Peyer's patch (tissue), 4 donors: ENCODE measurements at places on chromosomes 2 and 18.

GRCh38 chr2:10948188-10948564 is 36.4 kb downstream of the KCNF1 start:
- peak; percentile 32 for DNase-seq
- H3K4me1 ChIP-seq, result no peaks in the 10 kb centered on the region
- no peak overlapping the region for H3K4me3 ChIP-seq
- no peaks in the 10 kb centered on the region for H3K27me3 ChIP-seq
- H3K36me3 ChIP-seq, result no peaks in the 10 kb centered on the region

GRCh38 chr18:74128159-74128558 is 19.5 kb downstream of the FBXO15 start:
- no peak for DNase-seq
- H3K27ac ChIP-seq, result no peak overlapping the region
- H3K36me3 ChIP-seq, result no peaks in the 10 kb centered on the region
- no peak overlapping the region for H3K4me3 ChIP-seq

DNA sequence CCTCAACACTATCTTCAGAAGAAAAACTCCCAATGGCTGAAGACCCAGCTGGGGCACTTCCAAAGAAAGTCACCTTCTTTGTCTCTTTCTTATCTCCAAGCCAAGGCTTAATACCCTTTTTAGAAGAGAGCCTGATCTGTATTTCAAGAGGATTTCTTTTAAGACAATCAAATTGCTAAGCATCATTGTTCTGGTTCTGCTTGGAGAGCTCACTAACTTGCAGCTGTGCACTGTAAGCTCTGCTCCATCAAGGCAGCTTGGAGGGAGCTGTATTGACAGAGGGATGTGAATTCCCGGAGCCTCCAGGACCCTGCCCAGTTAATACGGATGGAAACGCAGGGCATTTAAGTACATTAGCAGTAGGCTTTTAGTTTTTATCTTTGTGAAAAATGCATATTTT is 253.1 kb downstream of the TDRD15 start:
- DNase-seq, result no peak
- no peaks in the 10 kb centered on the region for H3K36me3 ChIP-seq
- no peak overlapping the region for H3K4me3 ChIP-seq
- no peaks in the 10 kb centered on the region for H3K27me3 ChIP-seq
- H3K27ac ChIP-seq, result no peak overlapping the region

DNA sequence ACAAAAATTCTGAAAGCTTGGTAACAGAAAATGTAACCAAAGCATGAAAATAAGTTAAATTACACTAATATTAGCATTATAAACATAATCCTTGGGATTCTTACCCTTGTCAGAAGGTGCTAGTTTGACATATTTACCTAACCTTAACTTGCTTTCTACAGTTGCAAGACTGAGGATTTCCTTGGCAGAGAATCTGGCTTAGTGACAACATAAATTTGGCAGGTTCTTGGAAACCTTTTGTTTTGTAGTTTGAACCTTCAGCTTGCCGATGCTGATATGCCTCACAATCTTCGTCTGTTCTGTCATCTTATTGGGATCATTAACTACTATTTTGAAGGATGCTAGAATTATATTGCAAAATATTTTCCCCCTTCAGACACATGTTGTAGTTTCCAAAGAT is 3.4 kb downstream of the XIRP2 start:
- no peaks in the 10 kb centered on the region for H3K4me1 ChIP-seq
- no peak overlapping the region for H3K27ac ChIP-seq
- DNase-seq, result no peak
- no peak overlapping the region for H3K4me3 ChIP-seq
- no peaks in the 10 kb centered on the region for H3K36me3 ChIP-seq

- H3K27ac ChIP-seq, result no peak overlapping the region
- H3K27me3 ChIP-seq, result no peaks in the 10 kb centered on the region
- no peaks in the 10 kb centered on the region for H3K4me1 ChIP-seq
- no peak overlapping the region for H3K4me3 ChIP-seq
- peak; percentile 58 for DNase-seq
Measured at GRCh38 chr2:2879781-2880180, 497.8 kb downstream of the EIPR1 start.
